WTC11 (cell line): ENCODE measurements at places on chromosomes 4 and X.

GRCh38 chr4:145299380-145300076, 119.1 kb upstream of the OTUD4 start:
- DNase-seq = no peak

DNA sequence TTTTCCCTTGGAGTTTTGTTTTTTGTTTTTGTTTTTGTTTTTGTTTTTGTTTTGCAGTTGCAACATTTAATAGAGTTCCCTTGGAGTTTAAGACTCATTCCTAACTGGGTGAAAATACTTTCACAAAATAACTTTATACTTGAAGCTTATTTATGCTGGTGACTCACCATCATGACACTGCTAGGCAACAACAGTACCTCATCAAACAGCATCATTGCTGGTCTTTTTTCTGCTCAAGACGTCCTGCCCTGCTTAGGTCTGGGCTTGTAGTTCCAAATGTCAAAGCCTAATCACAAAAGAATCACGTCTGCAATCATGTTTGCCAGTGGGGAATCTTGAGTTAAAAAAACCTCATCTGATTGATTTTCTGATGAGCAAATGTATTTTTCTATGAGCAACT, 105.7 kb upstream of the PRPS2 start:
- no peak for DNase-seq

DNA sequence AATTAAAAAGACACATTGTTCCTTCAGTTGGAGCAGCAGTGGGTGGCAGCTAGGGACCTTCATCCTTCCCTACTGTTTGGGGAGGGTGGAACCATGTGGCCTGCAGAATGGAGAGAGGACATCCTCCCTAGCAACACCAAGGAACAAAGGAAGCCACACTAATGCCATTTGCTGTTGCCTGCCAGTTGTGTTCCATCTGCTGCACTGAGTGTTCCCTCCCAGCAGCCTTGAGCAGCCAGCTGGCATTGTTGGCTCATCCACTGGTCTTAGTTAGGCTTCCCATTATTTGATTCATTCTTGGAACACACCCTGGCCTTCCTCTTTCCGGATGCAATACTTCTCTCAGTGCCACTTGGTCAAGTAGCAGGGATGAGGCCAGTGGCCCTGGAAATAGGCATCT, 25.0 kb upstream of the HMGB3 start:
- DNase-seq = no peak

DNA sequence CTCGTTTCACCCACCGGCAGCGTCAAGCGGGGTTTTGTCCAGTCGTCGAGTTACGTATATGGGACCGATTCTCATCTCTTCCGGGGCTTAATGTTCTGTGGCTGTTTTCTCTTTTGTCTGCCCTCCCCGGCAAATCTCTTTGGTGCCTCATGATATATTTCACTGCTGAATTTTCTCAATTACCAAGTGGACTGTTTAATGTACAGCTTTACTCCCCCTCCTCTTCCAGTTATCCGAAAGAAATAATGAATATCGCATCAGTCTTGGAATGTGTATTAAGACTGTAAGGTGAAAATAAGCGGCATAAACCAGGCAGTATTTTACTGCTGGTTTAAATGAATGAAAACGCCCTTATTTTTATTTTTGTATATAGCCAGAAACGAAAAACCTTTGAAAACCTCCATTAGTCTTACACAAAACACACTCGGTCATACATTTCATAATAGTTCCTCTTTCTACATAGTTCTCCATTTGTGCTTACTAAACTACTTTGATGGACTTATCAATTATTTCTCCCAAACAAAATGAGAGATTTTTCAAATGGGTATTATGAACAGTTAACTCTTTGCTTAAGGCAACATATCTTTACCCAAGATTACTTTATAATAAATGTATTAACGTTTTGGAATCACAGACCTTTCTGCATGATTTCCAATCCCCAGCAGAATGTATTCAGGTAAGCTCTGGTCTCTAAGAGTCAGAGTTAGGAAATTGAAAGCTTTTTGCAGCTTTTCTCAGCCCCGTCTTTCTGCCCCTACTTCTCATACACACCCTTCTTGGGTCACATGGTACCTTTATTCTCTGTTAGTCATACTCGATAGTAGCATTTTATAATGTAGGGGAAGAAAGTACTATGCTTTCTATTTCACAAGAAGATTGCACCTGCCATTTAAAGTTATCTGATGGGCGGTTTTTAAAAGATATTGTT, 979 bp downstream of the RP2 start:
- no peak for DNase-seq

GRCh38 chr4:185374573-185374972, 21.2 kb downstream of the LRP2BP start:
- DNase-seq = no peak

DNA sequence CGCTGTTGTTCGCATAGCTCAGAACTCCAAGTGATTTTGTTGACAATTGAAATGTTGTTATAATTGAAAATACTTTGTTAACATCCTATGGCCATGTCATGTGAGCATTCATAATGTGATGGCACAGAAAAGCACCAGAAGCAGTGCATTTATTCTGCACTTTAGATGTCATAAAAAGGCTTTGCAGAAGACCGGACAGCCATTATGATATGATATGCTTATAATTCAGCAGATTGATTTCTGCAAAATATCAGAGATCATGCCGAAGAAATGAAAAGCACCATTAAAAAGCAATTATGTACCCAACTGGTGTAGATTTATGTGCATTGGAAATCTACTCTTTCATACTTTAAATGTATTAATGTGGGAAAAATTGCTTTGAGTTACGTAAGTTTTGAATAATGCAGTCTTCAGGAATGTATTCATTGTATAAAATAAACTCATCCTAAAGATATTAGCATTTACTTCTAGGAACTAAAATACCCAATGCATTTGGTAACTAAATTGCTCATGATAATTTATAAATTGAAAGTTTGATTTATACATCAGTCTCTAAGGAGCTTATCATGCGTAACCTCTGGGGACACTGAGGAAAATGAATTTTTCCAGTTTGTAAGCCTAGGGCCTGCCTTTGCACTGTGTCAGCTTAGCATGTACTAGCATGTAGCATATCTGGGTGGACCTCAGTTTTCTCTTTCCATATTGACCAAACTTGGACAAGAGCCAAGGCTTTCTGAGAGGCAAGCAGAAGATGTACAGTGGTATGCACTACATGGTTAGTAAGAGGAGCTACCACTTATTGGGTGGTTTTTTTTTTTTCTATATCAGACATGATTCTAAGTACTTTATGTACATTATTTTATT, 43.6 kb downstream of the TLR10 start:
- DNase-seq = no peak

DNA sequence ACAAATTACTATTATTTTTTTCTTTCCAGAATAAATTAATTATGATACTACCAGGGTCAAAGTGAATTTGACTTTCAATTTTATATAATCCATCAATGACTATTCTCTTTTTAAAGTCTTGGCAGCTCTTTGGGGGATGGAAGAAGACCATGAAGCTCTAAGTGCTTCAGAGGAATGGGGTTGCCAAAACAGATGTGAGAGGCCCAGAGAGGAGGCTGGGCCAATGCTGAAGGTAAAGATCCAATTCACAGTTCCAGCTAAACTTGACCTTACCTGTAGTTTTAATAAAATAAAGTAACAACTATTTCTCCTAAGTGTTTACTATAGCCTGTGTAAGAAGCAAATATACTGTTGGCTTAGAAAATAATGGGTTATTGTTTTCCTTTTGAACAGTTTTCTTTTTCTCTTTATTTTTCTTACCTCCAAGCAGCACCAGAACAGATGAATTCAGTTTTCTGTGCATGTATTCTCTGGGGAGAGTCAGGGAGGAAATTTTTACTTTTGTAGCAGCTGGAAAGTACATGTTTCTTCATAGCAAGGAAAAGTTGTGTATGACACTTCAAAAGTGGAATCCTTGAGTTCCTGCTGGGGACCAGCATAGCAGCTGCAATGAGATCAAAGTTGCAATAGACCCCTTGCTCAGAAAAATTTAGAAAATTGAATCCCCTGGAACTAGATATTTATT, 104.9 kb downstream of the CEP44 start:
- no peak for DNase-seq

- DNase-seq = no peak
These were observed 9.1 kb upstream of the TBC1D1 start for GRCh38 chr4:37881811-37882210.

DNA sequence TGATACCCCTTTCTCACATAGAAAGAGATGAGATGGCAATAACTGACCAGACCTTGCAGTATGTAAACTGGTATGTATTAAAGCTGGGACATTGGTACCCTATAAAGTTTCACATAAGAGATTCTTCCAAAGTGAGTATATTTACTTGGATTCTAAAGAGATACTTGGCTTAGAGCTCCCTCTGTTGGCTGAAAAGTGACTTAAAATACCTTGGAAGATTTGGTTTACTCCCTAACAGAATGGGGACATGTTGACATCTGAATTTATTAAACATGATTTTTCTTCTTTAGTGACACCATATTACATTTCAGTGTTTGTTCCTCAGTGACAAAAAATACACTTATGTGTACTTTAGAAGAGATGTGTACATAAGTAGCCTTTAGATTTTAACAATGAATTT, 47.9 kb upstream of the RGN start:
- no peak for DNase-seq

- no peak for DNase-seq
These were observed 176.0 kb upstream of the WDFY3 start for GRCh38 chr4:85142451-85142850.

GRCh38 chr4:185576962-185577950, 41.9 kb upstream of the PDLIM3 start:
- no peak for DNase-seq

GRCh38 chr4:4289597-4289940, 385 bp downstream of the LYAR start:
- no peak for DNase-seq

DNA sequence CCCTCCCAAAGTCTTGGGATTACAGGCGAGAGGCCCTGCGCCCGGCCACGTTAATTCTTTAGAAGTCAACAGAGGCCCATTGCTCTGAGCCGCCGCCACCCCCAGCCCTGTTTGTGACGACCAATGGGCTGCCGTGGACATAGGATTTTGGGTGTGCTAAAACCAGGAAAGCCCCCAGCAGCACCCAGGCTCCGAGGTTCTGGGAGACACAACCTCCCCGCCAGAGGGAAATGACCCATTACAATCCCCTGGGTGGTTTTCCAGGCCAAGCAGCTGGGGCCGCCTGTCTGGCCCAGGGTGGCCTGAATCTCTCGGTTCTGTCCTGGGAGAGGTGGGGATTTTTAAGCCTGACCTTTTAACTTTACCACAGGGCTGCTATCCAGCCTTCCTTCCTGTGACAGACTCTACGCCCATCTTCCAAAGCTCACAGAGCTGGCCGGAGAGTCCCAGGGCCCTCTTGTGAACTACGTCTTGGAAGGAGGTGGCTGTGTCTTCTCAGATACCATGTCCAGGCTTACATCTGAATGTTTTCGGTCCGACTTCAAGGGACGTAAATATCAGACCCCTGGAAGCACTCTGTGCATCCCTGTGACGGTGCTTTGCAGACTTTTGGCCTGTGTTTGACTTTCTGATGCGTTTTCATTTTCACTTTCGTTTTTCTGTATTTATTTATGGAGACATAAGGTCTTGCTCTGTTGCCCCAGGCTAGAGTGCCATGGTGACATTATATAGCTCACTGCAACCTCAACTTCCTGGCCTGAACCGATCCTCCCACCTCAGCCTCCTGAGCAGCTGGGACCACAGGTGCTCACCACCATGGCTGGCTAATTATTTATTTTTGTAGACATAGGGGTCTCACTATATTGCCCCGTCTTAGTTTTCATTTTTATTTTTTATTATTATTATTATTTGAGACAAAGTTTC, 36.0 kb downstream of the P2RY8 start:
- DNase-seq = no peak

DNA sequence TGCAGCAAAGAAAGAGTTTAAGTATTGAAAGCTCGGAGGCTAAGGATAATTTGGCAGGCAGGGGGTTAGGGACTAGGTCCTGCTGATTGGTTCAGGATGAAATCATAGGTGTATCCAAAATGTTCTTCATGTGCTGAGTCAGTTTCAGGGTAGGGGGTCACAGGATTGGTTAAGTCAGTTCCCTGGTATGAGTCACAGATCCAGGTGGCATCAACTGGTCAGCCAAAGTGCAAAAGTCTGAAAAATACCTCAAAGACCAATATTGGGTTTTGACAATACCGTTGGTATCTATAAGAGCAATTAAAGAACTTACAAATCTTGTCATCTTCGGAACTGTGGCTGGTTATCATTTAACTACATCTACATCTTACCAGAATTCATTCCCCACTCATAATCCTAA, 25.6 kb upstream of the PRDM8 start:
- DNase-seq = no peak

- no peak for DNase-seq
These were observed 124.1 kb downstream of the SPCS3 start for GRCh38 chr4:176443646-176444409.

GRCh38 chrX:150767475-150768131, 74.4 kb downstream of the MTMR1 start:
- no peak for DNase-seq

DNA sequence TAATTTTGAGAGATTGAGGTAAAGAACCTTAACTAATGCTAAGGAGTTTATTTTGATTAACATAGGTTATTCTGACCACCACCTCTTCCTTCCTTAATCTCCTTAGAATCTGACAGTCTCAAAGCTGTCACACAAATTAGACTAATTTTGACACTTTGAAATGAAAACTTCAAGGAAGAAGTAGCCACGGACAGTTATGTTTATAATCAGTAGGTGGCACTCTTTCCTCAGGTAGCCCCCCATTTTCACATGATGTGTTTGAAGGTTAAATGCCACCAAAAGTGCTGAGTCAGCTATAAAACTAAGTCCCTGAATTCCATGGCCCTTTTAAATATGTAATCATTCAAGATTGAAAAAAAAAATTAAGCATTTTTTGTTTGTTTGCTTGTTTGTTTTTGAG, 22.4 kb downstream of the TMEM33 start:
- no peak for DNase-seq

DNA sequence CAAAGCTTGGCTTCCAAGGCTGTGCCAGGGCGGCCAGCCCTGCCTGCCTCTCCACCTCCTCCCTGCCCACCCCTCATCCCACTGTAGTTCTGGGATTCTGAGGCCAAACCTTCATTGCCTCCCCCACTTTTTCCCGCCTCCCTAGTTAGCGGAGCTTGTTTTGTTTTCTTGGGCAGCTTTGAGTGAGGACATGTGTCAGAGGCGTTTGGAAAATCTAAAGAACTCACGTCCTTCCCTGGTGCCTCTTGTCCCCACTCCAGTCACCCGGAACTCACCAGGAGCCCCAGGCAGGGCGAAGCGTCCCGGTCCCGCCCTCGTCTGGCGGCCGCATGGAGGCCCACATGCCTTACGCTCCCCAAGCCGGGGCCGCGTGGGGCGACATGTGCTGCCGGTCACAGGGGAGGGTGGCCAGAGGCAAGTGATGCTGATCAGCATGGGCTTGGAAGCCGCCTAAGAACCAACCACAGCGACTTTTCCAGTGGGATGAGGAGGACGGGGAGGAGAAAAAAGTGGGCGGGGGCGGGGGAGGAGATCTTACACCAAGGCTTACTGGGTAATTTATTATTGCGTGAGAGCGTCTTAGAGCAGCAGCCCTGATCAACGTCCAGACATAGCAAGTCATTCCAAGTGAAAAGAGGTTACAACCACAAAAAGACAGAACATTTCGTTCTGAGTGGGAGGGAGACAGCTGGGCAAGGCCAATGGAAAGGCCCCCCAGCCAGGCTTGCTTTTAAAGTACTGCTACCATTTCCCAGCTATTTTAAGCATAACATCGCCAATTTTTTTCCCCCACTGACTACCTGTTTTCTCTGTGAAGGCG, 48.5 kb downstream of the PRPS1 start:
- no peak for DNase-seq
